Activated T-cell treated with anti-CD3 and anti-CD28 coated beads, Interleukin-2, amount 50 U/mL, for 72 hours (primary cell): ENCODE measurements at places on chromosomes 5 and 9. TPM values are rescaled to one million over a fixed set of nuclear protein-coding genes. Genes with fewer than 3 reads are reported as not detected.

- H3K27ac ChIP-seq: no peak overlapping the region
- peaks cover 70% of the 10 kb centered on the region for H3K27me3 ChIP-seq
- peaks cover 19% of the 10 kb centered on the region for H3K4me1 ChIP-seq
- peak; percentile 78 for DNase-seq
- H3K36me3 ChIP-seq: peaks cover 2% of the 10 kb centered on the region
Observed at GRCh38 chr5:73451224-73452130, 2.9 kb upstream of the FOXD1 start.

DNA sequence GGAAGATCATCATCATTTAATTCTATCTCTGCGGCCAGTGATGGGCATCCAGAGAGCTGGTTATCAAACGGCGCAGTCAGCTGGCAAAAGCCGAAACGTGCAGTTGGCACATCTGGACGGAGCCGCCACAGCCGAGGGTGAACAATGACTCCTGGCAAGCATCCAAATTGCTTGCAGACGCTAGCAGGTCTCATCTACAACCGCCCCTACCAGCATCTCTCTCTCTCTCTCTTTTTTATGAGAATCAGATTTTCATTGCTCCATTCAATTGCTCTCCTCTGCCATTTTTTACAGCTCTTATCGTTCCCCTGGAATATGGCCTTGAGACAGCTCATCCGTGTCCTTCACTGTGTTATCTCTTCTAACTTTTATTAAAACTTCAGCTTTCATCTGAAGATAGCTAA, 165.2 kb downstream of the MAPKAP1 start:
- peaks cover 12% of the 10 kb centered on the region for H3K4me1 ChIP-seq
- DNase-seq: no peak
- H3K27ac ChIP-seq: peak overlapping the region; percentile 22
- no peak overlapping the region for H3K4me3 ChIP-seq

- no peak overlapping the region for H3K4me3 ChIP-seq
- peaks cover 6% of the 10 kb centered on the region for H3K27me3 ChIP-seq
- H3K4me1 ChIP-seq: no peaks in the 10 kb centered on the region
- DNase-seq: no peak
- H3K36me3 ChIP-seq: no peaks in the 10 kb centered on the region
- no peak overlapping the region for H3K27ac ChIP-seq
Observed at GRCh38 chr9:100759215-100759614, 181.3 kb downstream of the CAVIN4 start.

GRCh38 chr5:87916320-87916719, 352.3 kb downstream of the TMEM161B start:
- no peaks in the 10 kb centered on the region for H3K27me3 ChIP-seq
- H3K4me3 ChIP-seq: no peak overlapping the region
- H3K36me3 ChIP-seq: no peaks in the 10 kb centered on the region
- no peak for DNase-seq
- H3K4me1 ChIP-seq: no peaks in the 10 kb centered on the region

DNA sequence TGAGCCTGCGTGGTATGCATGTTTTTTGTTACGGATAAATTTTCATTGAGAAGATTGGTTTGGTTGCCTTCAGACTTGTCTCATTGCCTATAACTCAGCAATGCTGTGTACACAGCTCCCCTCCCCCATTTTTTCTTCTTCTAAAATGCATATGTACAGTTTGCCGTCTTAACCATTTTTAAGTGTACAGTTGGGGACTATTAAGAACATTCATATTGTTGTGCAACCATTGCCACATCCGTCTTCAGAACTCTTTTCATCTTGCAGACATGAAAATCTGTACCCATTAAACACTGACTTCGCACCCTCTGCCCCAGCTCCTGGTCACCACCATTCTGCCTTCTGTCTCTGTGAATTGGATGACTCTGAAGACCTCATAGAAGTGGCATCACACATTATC, 6.2 kb downstream of the EXOC3 start:
- DNase-seq: no peak
- H3K27me3 ChIP-seq: no peaks in the 10 kb centered on the region
- peaks cover 40% of the 10 kb centered on the region for H3K36me3 ChIP-seq
- no peak overlapping the region for H3K27ac ChIP-seq
- no peak overlapping the region for H3K4me3 ChIP-seq

GRCh38 chr5:159913501-159913900, 2.8 kb upstream of the ADRA1B start:
- H3K36me3 ChIP-seq: no peaks in the 10 kb centered on the region
- no peaks in the 10 kb centered on the region for H3K4me1 ChIP-seq
- no peak overlapping the region for H3K27ac ChIP-seq
- H3K27me3 ChIP-seq: peaks cover 83% of the 10 kb centered on the region

- no peaks in the 10 kb centered on the region for H3K27me3 ChIP-seq
- H3K4me3 ChIP-seq: no peak overlapping the region
- no peaks in the 10 kb centered on the region for H3K4me1 ChIP-seq
- H3K27ac ChIP-seq: no peak overlapping the region
Observed at GRCh38 chr9:27470291-27470856, 53.7 kb upstream of the IFNK start.

GRCh38 chr9:133916159-133916541, 76.0 kb downstream of the VAV2 start:
- H3K27ac ChIP-seq: no peak overlapping the region
- peaks cover 4% of the 10 kb centered on the region for H3K4me1 ChIP-seq
- no peak for DNase-seq
- peaks cover 14% of the 10 kb centered on the region for H3K27me3 ChIP-seq

GRCh38 chr5:111461255-111461671, 51.1 kb downstream of the STARD4 start:
- no peak for DNase-seq
- H3K27ac ChIP-seq: no peak overlapping the region
- H3K4me3 ChIP-seq: no peak overlapping the region
- H3K4me1 ChIP-seq: no peaks in the 10 kb centered on the region
- H3K27me3 ChIP-seq: no peaks in the 10 kb centered on the region
- peaks cover 7% of the 10 kb centered on the region for H3K36me3 ChIP-seq

DNA sequence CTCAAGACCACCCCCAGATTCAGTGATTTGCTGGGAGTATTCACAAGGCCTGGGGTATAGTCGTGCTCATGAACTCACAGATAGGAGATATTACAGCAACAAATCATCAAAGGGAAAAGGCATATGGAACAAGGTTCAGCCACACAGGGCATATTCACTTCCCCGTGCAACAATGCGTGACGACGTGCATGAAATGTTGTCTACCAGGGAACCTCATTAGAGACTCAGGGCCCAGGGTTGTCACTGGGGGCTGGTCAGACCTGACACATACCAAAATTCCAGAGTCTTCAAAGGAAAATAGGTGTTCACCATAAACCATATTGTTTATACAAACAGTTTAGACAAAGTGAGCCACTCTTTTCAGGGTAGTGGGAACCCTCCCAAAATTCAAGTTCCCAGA, 212.4 kb downstream of the RFK start:
- no peaks in the 10 kb centered on the region for H3K27me3 ChIP-seq
- no peak overlapping the region for H3K4me3 ChIP-seq
- no peak for DNase-seq
- no peak overlapping the region for H3K27ac ChIP-seq
- H3K36me3 ChIP-seq: peaks cover 3% of the 10 kb centered on the region
- peaks cover 32% of the 10 kb centered on the region for H3K4me1 ChIP-seq

- no peak overlapping the region for H3K4me3 ChIP-seq
- H3K4me1 ChIP-seq: peaks cover 35% of the 10 kb centered on the region
- no peak overlapping the region for H3K27ac ChIP-seq
- no peaks in the 10 kb centered on the region for H3K36me3 ChIP-seq
Observed at GRCh38 chr5:142023836-142024235, 11.0 kb upstream of the GNPDA1 start.

DNA sequence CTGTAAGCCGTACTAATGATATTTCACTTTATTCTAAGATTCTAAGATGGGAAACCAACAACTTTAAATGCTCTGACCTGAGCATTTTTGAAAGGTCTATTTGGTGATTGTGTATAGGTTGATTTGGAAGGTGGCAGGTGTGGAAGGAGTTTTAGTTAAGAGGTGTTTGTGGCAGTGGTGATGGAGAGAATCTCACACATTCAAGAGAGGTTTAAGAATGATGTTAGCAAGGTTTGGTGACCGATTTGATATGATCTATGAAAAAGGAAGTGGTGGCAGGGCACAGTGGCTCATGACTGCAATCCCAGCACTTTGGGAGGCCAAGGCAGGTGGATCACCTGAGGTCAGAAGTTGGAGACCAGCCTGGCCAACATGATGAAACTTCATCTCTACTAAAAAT, 319.2 kb upstream of the CD180 start:
- peak overlapping the region; percentile 3 for H3K27ac ChIP-seq
- peak overlapping the region; percentile 17 for H3K4me3 ChIP-seq
- no peaks in the 10 kb centered on the region for H3K36me3 ChIP-seq

RASGRF2 gene
- total RNA-seq: 20.5 TPM

GPR150 gene
- 1.7 TPM for total RNA-seq

BARHL1 gene
- total RNA-seq: not detected

TRAF1 gene
- total RNA-seq: 91.6 TPM

AQP7 gene
- total RNA-seq: not detected
